ENCODE measurements at places on chromosomes 6 and 20.
A peak's percentile ranks its signal among the peaks of the same experiment; 100 is the strongest.

DNA sequence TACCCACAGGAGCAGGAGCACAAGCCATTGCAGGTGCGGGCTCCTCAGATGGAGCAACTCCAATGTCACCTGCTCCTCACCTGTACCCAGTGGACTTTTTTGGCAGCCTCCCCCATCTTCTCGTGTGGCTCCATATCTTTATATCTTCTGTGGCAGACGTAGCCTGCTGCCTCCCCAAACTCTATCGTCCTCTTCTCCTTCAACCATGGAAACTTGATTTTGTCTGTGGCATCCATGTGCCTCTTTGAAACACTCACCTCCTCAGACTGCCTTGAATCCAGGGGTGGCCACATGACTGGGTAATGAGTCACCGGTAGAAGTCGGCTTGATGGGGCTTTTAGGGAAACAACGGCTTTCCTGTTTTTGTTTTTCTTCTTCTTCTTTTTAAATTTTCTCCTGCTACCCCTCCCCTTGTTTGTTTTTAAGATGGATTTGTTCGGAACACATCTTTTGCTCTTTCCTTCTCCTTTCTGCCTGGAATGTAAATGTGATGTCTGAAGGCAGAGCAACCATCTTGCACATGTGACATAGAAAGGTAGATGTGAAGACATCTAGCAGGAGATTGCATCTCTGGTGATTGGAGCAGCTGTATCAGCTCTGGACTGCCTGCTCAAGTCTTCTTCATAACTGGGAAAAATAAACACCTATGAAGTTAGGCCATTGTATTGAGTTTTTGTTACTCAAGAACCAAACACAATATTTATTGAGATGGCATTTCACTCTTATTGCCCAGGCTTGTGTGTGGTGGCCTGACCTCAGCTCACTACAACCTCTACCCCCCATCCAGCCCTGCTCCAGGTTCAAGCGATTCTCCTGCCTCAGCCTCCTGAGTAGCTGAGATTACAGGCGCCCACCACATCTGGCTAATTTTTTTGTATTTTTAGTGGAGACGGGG lies 69.9 kb upstream of the DDR1 start:
- no peak overlapping the region for H3K27ac ChIP-seq
- H3K4me1 ChIP-seq: peaks cover 15% of the 10 kb centered on the region
- peak; percentile 35 for DNase-seq
- H3K27me3 ChIP-seq: no peaks in the 10 kb centered on the region
- H3K36me3 ChIP-seq: no peaks in the 10 kb centered on the region
- no peak overlapping the region for H3K4me3 ChIP-seq

GRCh38 chr6:77337392-77337791 lies 125.9 kb downstream of the HTR1B start:
- H3K4me3 ChIP-seq: no peak overlapping the region
- no peak for DNase-seq
- no peaks in the 10 kb centered on the region for H3K27me3 ChIP-seq
- peaks cover 12% of the 10 kb centered on the region for H3K4me1 ChIP-seq
- H3K36me3 ChIP-seq: no peaks in the 10 kb centered on the region
- no peak overlapping the region for H3K27ac ChIP-seq

DNA sequence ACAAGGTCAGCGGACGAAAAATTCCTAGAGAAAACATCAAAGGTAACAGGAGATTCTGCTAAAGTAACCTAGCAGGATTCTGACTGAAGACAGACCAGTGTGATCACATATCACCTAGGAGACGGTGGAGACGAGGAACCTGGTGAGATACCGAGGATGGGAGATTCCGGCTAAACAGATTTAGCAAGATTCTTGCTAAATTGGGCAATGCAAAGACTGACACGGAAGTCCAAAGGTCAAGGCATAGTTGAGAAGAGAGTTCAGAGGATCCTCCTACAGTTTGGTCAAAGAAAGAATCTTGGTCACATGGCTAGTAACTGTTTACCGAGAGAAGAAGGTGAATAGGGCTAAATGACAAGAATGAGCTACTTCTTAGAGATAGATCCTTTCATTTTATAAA lies 61.1 kb downstream of the TMEM170B start:
- H3K4me1 ChIP-seq: no peaks in the 10 kb centered on the region
- no peak for DNase-seq
- no peak overlapping the region for H3K27ac ChIP-seq
- H3K36me3 ChIP-seq: no peaks in the 10 kb centered on the region
- no peaks in the 10 kb centered on the region for H3K27me3 ChIP-seq
- no peak overlapping the region for H3K4me3 ChIP-seq

DNA sequence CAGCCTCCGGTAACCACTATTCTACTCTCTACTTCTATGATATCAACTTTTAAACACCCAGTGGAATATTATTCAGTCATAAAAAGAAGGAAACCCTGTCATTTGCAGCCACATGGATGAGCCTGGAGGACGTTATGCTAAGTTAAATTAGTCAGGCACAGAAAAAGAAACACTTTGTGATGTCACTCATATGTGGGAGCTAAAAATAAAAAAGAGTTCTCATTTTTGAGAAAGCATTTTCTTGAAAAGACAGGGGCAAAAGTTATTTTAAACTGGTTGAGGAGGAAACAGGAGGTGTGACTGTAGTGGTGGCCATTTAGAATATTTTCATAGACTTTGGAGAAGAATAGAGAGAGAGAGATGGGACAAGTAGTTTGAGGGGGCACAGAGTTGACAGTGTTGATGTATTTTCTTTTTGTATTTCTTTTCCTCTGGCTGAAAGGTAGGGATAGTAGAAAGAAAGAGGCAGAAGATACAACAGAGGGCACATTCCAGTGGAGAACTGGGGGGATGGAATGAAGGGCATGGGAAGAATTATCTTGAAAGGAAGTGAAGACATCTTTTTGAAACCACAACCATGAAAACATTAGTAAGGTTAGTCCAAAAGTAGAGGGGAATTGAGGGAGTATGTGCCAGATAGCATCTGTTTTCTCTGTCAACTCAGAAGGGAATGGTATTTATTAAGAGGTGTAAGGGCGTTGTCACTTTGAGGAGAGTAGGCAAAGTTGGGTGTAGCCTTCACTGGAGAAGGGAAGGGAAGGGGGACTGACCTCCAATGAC lies 181.3 kb upstream of the GMDS start:
- no peaks in the 10 kb centered on the region for H3K4me1 ChIP-seq
- no peaks in the 10 kb centered on the region for H3K36me3 ChIP-seq
- no peak overlapping the region for H3K4me3 ChIP-seq
- no peak for DNase-seq

DNA sequence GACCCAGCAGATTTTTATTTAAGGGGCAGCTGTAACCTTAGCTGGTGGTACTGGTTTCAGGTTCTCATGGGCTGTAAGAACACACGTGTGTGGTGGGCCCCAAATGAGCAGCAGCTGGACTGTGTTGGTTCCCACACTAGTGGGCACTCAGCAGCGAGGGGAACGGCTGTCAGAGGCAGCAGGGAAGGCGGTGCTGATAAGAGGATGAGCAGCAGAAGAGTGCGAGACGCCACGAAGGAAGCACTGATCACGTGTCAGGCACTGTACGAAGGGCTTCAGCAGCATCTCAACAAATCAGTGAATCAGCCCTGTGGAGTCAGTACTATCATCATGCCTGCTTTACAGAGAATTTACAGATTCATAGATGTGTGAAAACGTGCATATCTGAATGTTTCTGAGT lies 41.0 kb upstream of the EMILIN3 start:
- peaks cover 43% of the 10 kb centered on the region for H3K36me3 ChIP-seq
- H3K4me1 ChIP-seq: peaks cover 40% of the 10 kb centered on the region
- H3K4me3 ChIP-seq: no peak overlapping the region
- no peak for DNase-seq
- no peak overlapping the region for H3K27ac ChIP-seq

DNA sequence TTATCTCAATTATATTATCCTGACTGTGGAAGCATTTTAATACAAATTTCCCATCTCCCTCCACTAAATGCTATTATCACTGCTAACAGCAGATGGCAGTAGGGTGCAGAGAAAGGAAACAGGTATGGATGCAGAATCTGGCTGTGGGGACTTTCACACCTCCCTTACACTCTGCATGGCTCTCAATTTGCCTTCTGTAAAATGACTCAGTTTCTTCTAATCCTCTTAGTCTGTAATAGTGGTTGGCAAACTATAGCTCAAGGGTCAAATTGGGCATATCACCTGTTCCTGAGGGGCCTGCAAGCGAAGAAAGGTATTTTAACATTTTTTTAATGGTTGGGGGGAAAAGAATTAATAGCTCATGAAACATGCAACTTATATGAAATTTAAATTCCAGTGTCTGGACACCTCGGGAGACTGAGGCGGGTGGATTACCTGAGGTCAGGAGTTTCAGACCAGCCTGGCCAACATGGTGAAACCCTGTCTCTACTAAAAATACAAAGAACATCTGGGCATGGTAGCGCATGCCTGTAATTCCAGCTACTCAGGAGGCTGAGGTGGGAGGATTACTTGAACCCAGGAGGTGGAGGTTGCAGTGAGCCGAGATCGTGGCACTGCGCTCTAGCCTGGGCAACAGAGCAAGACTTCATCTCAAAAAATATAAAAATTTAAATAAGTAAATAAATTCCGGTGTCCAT lies 83.5 kb downstream of the ZMYND8 start:
- peak; percentile 38 for DNase-seq
- peak overlapping the region; percentile 63 for H3K27ac ChIP-seq
- peaks cover 55% of the 10 kb centered on the region for H3K36me3 ChIP-seq
- H3K4me3 ChIP-seq: no peak overlapping the region

GRCh38 chr6:106520711-106521401 lies 108.4 kb downstream of the RTN4IP1 start:
- H3K4me1 ChIP-seq: peaks cover 45% of the 10 kb centered on the region
- H3K27ac ChIP-seq: peak overlapping the region; percentile 70
- no peaks in the 10 kb centered on the region for H3K27me3 ChIP-seq
- H3K36me3 ChIP-seq: no peaks in the 10 kb centered on the region
- DNase-seq: peak; percentile 50

DNA sequence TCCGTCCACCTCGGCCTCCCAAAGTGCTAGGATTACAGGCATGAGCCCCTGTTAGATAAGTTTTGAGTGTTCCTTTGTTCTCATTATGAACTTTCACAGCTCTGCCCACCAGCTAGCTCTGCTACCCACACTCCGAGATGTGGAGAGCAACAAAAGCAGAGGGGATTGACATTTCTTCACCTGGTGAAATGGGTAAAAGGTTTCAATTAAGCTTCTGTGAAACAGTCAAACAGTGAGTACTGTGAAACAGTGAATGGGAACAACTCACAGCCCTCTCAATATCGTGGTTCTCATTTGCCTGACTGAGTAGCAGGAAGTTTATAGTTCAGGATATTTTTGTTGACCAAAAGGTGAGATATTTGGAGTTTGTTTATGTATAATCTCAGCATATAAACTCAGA lies 412.8 kb downstream of the CD83 start:
- H3K36me3 ChIP-seq: no peaks in the 10 kb centered on the region
- H3K27me3 ChIP-seq: no peaks in the 10 kb centered on the region
- no peak overlapping the region for H3K4me3 ChIP-seq
- peaks cover 18% of the 10 kb centered on the region for H3K4me1 ChIP-seq

- H3K4me1 ChIP-seq: no peaks in the 10 kb centered on the region
- no peaks in the 10 kb centered on the region for H3K27me3 ChIP-seq
- H3K36me3 ChIP-seq: no peaks in the 10 kb centered on the region
- H3K27ac ChIP-seq: no peak overlapping the region
These were observed 260.2 kb downstream of the BCKDHB start for GRCh38 chr6:80366714-80367113.
